ENCODE measurements at places on chromosomes 7 and 10. TPM values are rescaled to one million over a fixed set of nuclear protein-coding genes. Genes with fewer than 3 reads are reported as not detected.

Gene ABCF2
- 10.0 TPM for total RNA-seq

Gene RBM33
- 129 TPM for total RNA-seq

- DNase-seq = no peak
These were observed 30.4 kb downstream of the PYROXD2 start for GRCh38 chr10:98384531-98385133.

DNA sequence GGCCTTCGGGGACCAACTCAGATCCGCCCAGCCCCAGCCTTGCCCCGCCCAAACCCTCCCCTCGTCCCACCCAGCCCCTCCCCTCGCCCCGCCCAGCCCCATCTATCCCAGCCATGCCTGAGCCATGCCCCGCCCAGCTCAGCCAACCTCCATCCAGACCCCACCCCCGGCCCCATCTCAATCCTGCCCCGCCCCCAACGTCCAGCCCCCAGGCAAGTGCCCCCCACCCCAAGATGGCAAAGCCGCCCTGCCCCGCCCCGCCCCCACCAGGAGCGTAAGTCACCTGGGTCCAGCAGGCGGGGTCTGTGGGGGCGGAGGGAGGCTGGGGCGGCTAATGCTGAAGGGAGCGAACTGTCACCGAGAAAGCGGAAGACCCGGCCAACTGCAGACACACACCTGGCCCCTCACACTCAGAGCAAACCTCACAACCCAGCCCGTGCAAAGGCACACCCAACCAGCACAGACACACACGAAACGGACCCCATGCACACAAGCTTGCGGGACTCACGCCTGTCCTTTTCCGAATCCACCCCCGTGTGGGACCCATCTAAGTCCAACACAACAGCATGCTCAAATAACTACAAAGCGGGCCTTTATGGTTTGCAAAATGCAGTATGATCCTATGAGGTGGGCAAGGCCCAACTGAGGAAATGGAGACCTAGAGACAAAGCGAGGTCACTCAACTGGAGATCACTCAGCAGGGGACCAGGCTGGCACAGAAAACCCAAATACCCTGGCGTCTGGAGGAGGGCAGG is 11.5 kb upstream of the OGA start:
- peak; percentile 62 for DNase-seq

- no peak for DNase-seq
These were observed 19.7 kb downstream of the TRUB1 start for GRCh38 chr10:114957673-114958072.

GRCh38 chr10:60235001-60235400 is 154.7 kb downstream of the ANK3 start:
- no peak for DNase-seq

GRCh38 chr7:7565746-7566650 is 686 bp upstream of the MIOS start:
- peak; percentile 25 for DNase-seq

DNA sequence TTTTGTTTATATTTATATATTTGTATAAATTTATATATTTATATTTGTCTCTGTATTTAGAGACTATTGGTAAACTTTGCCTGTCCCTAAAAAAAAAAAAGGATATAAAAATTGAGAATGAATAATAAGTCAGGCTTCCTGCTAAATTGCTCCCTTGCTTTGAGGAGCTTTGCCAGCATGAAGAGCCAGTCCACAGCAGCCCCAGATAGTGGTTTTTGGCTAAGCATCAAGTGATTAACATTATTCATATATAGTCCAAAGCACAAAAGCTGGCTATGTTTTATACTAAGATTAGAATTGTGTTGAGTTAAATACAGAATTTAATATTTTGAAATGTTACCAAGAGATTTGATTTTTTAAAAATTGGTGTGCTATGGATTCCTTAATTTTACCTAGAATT is 264.9 kb upstream of the FERD3L start:
- DNase-seq = no peak

DNA sequence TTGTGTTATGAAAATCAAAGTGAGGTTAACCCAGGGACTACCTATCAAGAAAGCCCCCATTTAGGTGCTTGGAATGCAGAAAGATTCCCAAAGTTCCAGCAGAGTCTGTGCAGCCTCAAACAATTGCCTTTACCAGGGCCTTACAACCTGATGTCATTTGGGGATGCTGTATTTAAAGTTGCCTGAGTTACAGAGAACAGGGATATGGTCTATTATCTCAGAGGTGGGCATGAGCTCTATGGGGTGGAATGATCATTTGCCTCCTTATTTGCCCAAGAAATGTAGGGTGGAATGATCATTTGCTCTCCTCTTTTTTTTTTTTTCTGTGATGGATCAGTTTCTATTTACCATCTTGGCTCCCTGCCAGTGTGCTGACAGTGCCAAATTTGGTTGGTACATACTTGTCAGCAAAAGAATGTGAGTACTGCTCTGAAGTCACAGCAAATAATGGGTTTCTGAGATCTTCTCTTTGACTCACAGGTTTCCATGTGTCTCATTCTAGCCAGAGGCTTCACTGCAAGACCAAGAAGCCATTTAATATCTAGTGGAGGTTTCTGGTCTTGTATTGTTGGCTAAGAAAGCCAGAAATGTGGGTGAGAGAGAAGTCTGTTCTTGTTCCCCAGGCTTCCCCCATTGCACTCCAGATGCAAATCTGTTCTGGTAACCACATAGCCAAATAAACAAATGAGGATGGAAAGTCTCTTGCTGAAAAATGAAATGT is 45.5 kb upstream of the ZNRF2 start:
- peak; percentile 64 for DNase-seq

DNA sequence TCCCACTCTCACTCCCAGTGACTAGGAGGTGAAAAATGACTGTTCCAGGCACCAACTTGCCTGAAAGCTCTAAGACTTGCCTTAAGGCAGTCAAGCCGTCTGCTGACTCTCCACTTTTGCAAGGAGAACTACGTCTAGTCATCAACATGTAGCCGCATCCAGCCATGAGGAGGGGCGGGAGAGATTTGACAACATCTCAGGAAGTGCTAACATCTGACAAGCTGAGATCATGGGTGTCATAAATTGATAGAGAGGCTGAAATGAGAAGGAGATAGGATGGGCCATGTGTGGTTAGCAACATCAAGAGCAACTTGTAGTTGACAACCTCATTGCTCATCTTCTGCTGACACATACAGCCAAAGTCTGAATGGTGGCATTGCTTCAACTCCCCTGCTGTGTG is 9.0 kb upstream of the TBXAS1 start:
- DNase-seq = no peak

DNA sequence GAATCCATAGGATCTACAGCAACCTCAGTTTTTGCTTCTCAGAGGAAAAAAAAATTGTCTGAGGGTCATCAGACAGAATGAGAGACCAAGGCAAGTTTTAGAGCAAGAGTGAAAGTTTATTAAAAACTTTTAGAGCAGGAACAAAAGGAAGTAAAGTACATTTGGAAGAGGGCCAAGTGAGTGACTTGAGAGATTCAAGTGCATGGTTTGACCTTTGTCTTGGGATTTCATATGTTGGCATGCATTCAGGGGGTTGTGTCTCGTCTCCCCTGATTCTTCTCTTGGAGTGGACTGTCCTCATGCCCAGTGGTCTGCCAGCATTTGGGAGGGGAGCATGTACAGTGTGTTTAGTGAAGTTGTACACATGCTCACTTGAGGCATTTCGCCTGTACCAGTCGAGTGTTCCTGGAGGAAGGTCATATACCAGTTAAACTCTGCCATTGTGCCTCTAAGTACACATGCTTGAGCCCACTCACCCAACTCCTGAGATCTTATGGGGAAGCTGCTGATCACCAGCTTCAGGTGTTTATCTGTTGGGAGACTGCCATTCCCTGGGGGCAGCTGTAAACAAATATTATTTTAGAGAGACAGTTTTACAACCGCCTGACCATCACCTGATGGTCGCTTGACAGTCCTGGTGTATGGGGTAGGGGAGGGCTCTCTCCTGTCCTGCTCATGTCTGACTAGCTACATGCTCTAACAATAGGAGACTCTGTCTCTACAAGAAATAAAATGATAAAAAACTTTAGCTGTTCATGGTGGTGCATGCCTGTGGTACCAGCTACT is 109.4 kb downstream of the EEPD1 start:
- no peak for DNase-seq

GRCh38 chr10:31707093-31708039 is 221.3 kb downstream of the ARHGAP12 start:
- peak; percentile 40 for DNase-seq

DNA sequence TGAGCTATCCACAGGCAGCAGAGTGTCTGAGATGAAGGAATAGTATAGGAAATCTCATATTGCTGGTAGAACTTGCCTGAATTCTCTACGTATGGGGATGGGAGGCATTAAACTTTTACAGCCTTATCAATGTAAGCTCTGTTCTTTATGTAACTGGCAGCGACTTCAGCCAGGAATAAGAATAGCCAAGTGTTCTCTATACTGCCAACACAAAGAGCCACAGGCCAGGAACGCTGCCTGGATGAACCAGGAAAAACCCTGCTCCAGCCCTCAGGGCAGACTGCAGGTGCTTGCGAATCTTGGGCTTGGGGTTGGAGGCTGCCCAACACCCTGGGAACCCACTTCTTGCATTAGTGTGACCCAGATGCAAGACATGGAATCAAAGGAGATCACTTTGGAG is 6.1 kb upstream of the OLAH start:
- no peak for DNase-seq

DNA sequence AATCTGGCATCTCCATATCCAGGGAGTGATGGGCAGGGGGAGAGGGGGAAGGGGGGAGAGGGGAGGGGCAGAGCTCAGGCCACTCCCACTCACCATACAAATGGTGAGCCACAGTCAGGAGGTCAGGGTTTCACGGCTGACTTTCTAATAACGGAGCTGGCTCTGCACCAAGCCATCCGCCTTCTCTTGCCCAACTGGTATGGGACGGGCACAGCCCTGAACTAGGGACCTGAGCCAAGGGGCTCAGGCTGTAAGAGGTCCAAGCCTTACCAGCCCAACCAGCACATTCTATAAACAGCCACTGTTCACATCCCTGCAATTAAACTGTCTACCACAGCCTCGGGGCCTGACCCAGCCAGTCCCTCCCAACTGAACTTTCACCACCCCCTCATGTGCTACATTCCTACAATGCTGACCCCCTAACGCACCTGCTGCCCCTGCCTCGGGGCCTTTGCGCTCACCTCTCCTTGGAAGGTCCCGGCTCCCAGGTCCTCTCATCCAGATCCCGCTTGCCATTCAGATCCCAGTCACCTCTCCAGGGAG is 32.5 kb downstream of the RGS10 start:
- peak; percentile 36 for DNase-seq

- no peak for DNase-seq
These were observed 11.4 kb downstream of the BCAP29 start for GRCh38 chr7:107591421-107591820.

- no peak for DNase-seq
These were observed 1.8 kb upstream of the VAX1 start for GRCh38 chr10:117139581-117140524.

- no peak for DNase-seq
These were observed 149.5 kb downstream of the SFMBT2 start for GRCh38 chr10:7261351-7261750.

All from transverse colon (tissue), 4 donors.